Type B pancreatic cell (in vitro differentiated cells): ENCODE measurements at places on chromosomes 1 and 21.

DNA sequence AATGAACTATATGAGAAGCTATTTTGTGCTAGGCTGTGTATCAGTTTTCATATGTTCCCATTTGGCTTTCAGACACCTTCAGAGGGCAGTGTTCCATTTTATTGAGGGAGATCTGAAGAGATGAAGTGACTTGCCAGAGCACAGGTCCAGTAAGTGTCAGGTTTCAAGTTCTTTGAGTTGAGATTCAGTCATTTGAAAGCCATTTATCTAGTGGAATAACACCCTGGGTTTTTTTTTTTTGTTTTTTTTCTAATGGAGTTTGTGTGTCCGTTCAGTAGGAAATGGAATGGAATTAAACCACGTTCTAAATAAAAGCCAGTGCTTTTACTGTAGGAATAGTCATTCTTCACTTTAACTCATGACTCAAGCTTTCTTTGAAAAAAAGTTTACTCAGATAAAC lies 652.9 kb upstream of the USP24 start:
- no peaks in the 10 kb centered on the region for H3K36me3 ChIP-seq
- peaks cover 42% of the 10 kb centered on the region for H3K4me1 ChIP-seq
- no peak for DNase-seq
- peaks cover 12% of the 10 kb centered on the region for H3K27me3 ChIP-seq

- H3K4me1 ChIP-seq: peaks cover 15% of the 10 kb centered on the region
- DNase-seq: no peak
- no peaks in the 10 kb centered on the region for H3K36me3 ChIP-seq
These were observed 67.1 kb downstream of the ADARB1 start for GRCh38 chr21:45141507-45141906.

DNA sequence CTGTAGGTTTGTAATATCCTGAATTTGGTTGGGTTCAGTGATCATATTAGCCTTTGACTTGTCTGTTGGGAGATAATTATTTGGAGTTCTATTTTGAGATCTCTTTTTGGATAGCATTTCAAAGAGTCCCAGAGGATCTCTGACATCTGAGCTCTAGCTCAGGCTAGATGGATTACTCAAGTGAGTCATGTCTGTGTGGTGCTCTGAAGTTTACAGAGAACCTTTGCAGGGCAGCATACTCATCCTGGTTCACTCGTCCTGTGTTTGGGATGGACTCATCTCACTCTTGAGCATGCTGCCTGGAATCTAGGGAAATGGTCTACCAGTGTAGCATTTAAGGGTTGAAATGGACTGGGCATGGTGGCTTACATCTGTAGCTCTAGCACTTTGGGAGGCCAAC lies 29.4 kb upstream of the BMP8A start:
- peaks cover 50% of the 10 kb centered on the region for H3K36me3 ChIP-seq
- no peak overlapping the region for H3K27ac ChIP-seq
- H3K4me3 ChIP-seq: no peak overlapping the region
- H3K27me3 ChIP-seq: no peaks in the 10 kb centered on the region

- no peaks in the 10 kb centered on the region for H3K36me3 ChIP-seq
- no peak overlapping the region for H3K27ac ChIP-seq
- DNase-seq: no peak
- H3K27me3 ChIP-seq: no peaks in the 10 kb centered on the region
These were observed 17.5 kb upstream of the VSIG8 start for GRCh38 chr1:159879977-159880376.

GRCh38 chr1:15618655-15619525 lies 1.6 kb downstream of the DDI2 start:
- DNase-seq: no peak
- H3K27me3 ChIP-seq: no peaks in the 10 kb centered on the region
- H3K4me1 ChIP-seq: peaks cover 26% of the 10 kb centered on the region
- H3K4me3 ChIP-seq: peak overlapping the region; percentile 97
